NCI-H1417 treated with DMSO at 0.1 percent for 48 hours (cell line): ENCODE measurements at places on chromosomes 6 and 20.

GRCh38 chr6:3663081-3663480, 88.4 kb downstream of the PXDC1 start:
- no peak for DNase-seq

GRCh38 chr6:167546611-167547327, 221.9 kb downstream of the TTLL2 start:
- no peak for DNase-seq

DNA sequence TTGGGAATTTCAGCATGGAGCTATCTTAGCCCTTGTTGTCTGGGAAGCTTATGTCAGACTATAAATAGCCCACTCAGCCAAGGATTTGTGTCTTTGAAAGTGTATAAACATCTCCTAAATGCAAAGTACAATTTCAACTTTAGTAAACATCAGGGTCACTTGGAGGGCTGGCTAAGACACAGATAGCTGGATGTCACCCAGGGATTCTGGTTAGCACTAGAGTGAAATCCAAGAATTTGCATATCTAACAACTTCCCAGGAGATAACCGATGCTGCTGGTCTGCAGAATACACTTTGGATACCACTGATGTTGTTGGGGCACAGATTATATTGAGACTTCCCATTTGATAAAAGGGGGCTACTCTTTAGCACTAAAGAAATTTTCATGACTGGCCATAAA, 130.9 kb downstream of the PAX1 start:
- DNase-seq, result no peak

GRCh38 chr6:130116273-130116672, 97.9 kb downstream of the L3MBTL3 start:
- DNase-seq, result no peak

GRCh38 chr20:34076952-34077351, 35.1 kb downstream of the EIF2S2 start:
- no peak for DNase-seq

DNA sequence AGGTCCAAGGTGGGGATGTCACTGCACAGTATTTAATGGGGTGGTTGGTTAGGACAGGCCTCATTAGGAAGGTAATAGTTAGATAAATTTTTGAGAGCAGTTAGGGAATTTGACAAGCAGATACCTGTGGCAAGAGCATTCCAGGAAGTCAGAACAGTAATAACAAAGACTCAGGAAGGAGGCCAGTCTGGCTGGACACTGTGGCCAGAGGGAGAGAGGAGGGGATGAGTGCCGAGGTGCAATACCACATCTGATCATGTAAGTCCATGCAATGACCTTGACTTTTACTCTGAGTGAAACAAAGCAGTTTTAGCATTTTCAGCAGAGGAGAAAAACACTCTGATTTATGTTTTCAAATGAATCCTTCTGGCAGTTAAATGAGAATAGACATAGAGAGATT, 990.7 kb upstream of the FLRT3 start:
- DNase-seq, result no peak

DNA sequence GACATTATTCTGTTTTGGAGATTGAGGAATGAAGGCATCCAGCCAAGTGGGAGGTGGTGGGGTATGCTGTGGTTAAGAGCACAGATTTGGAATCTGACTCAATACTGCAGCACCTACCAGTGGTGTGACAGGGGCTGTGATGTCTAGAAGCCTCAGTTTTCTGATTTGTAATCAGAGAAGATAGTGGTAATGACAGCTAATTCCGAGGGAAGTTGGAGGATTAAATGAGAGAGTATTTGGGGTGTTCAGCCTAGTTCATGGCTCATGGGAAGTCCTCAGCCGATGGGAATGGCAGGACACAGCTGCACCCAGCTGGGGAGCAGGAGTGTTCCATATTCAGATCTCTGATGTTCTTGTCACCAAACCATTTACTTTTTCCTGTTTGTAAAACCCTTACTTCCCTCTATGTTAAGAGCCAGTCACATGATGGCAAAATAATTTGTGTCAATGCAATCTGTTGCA, 9.3 kb downstream of the SLC9A8 start:
- DNase-seq, result no peak

DNA sequence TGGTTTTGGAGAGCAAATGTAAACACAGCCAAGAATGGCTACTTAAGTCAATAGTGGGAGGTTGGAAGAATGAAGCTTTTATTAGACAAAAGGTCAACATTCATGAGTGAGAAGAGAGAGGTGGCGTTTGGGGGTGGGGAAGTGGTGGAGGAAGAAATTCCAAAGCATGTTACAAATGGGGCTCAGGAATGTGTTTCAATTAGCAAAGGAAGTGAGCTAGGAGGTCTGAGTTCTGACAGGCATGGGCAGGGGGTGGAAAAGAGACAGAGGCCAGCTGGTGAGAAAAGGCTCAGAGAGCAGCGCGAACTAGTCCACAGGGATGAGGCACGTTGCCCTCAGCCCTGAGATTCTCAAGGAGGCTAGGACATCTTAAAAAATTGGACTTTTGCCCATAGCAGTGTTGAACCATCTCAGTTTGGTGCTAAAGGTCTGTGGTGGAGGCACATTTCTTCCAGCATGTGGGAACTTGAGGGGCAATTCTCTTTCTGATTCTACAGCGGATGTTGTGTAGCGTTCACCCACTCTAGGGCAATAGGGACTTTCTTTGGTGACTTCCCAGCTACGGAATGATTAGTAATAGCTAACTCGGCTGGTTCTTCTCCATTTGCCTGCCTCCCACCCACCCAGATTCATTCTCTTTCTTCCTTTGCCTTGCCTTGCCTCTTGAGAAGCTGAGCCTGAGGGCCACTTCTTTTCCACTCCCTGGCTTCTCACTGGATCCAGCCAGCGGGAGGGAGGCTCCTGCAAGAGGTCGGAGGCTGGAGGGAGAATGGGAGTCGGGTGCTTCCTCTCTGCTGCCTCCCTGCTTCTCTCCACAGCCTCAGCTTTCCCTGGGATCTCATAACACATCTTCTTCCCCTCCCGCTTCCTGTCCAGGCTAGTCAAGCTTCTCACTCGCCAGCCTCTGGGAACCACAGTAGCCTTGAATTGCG, 45.1 kb upstream of the NEDD9 start:
- no peak for DNase-seq

- no peak for DNase-seq
These were observed 50.1 kb downstream of the NUP153 start for GRCh38 chr6:17656644-17657043.

- no peak for DNase-seq
These were observed 64.5 kb upstream of the DST start for GRCh38 chr6:56706981-56707726.

DNA sequence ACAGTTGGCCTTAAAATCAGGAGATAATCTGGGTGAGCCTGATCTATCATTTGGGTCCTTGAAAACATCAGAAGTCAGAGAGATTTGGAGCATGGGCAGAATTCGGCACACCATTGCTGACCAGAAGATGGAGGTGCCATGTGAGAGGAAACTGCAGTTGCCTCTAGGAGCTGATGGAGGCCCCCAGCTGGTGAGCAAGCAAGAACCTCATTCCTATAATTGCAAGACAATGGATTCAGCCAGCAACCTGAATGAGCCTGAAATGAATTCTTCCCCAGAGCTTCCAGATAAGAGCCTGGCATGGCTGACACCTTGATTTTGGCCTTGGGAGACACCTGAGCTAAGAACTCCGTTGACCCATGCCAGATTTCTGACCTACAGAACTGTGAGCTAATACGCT, 76.3 kb upstream of the FYN start:
- DNase-seq, result no peak

DNA sequence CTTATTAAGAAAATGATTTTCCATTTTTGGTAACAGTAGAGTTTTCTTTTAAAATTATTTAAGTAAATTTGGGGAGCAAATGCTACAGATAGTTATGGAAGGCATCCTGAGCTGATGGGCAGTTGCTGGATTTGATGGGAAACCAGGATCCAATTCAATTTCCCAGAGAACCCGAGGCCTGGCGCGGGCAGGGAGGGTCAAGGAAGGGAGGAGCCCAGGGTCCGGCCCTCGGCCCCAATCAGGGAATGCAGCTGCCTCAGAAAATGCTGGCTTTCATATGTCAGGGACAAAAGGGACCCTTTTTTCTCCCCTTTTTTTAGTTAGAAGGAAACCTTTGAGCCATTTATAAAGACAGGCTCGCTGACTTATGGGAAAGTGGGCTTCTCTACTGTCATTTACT, 42.1 kb downstream of the CTCFL start:
- DNase-seq, result no peak

- no peak for DNase-seq
These were observed 579.0 kb downstream of the EPHA7 start for GRCh38 chr6:92840246-92840930.
